ENCODE measurements at places on chromosomes 4 and X.
A peak's percentile ranks its signal among the peaks of the same experiment; 100 is the strongest.

DNA sequence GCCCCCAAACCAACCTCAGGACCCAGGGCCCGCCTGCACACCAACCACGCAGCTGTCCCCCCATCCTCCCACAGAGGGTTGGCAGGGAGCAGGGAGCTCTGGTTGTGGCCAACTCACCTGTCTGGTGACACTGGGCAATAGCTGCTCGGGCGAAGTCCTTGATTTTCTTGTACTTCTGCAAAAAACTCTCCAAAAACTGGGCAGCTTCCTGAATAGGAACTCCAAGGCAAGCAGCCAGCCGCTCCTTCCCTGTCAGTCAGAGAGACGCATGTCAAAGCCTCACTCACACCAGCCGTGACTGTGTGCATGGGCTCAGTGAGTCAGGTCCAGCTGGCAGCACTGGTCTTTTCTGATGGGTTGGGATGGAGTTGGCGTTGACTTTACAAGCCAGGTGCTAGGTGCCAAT is 26.4 kb downstream of the NAT8L start:
- DNase-seq = no peak

- DNase-seq = no peak
Observed at GRCh38 chr4:146472404-146472803, 49.3 kb downstream of the SLC10A7 start.

GRCh38 chr4:28686618-28687017 is 1826.0 kb downstream of the STIM2 start:
- peak; percentile 2 for DNase-seq

GRCh38 chr4:148162991-148163390 is 279.2 kb downstream of the NR3C2 start:
- no peak for DNase-seq

DNA sequence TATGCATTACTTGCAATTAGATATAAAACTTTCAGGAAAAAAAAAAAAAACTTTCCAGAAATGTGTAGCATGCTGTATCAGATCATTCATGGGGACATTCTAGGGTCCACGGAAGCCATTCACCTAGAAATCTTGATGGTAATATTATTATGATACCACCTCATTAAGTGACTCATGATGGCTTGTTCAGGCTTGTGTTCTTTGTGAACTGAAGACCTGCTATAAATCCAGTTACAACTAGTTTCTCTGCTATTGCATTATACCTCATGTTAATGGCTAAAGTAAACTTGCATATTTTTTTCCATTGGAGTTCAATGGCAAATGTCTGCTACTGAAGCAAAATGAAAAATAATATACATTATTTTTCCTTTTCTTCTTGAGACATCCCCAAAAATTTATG is 35.3 kb upstream of the PTPN13 start:
- DNase-seq = peak; percentile 16

DNA sequence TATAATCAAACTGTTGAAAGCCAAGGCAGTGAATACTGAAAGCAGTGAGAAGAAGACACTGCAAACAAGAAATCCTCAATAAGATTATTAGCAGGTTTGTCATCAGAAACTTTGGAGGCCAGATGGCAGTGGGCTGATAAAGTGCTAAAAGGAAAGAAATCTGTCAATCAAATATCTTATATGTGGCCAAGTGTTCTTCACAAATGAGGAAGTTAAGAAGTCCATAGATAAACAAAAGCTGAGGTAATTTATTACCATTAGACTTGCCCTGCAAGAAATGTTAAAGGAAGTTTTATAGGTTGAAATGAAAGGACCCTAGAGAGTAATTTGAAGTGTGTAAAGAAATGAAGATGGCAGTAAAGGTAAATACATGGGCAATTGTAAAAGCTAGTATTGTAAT is 586.6 kb downstream of the RAPGEF2 start:
- DNase-seq = no peak

DNA sequence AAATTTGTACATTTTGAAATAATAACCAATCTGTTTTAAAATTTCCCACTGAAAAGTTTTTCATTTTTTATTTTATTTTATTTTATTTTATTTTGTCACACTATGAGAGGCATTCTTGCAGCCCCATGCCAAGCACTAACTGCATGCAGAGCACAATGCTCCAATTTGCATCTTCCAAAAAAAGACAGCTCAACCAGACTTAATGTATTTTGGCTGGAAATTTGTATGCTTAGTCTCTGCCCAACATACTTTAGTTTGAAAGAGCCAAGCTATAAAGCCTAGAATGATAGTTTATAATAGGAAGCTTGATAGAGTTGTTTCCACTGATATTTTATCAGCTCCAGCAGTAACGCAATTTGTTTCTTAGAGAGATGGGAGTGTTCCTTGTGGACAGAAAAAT is 235.5 kb downstream of the GALNTL6 start:
- no peak for DNase-seq

GRCh38 chrX:102515975-102516941 is at the start of gene TMSB15A:
TSS of gene TMSB15A (minus strand) at chrX:102516739.
- DNase-seq = peak; percentile 1

DNA sequence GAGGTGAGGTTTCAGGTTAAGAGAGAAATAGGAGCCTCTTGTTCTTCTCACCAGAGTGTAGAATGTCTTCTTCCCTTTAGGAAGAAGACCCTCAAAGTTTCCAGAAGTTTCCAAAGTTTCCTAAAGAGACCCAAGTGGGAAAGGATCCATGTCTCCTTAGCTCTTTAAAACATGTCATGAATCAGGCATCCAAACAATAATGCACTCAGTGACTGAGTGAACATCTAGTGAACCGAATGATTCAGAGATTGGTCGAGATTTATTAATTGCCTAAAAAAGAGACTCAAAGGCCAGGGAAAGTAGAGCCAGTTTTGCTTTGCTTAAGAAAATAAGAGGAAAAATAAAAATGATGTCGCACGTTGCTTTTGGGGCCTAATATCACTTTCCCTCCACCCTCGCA is 29.4 kb downstream of the FGF5 start:
- no peak for DNase-seq

DNA sequence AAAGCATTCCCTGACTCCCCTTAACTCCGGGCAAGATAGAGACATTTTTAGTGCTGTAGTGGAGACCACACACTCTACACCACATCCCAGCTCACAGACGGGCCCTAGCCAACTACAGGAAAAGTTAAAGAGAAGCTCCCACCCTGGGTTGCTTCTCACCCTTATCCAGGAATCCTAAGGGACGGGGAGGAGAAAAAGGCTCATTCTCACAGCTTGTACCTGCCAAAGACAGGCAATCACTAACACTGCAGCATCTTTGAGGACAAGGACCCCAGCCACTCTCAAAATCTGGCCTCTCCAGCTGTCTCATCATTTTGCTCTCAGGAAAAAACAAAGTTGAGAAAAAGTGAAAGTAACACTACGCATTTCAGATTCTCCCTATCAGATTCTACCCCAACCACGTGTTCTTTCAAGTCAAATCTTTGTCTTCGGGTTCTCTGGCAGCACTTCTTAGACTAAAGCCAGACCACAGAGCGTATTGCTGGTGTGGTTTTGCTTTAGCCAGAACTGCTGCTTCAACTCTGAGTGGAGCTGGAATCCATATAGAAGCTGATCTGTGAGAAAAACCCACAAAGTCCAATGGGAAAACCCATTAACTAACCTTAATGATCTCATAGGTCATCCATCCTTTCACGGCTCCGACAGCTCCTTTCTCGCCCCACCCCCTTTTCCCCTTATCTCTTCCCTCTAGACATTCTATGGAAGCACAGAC is 605.9 kb upstream of the DIPK2B start:
- DNase-seq = peak; percentile 31

- DNase-seq = no peak
Observed at GRCh38 chr4:156623376-156623775, 348.2 kb downstream of the PDGFC start.

- peak; percentile 24 for DNase-seq
Observed at GRCh38 chrX:130330706-130331105, 9.0 kb upstream of the SLC25A14 start.

DNA sequence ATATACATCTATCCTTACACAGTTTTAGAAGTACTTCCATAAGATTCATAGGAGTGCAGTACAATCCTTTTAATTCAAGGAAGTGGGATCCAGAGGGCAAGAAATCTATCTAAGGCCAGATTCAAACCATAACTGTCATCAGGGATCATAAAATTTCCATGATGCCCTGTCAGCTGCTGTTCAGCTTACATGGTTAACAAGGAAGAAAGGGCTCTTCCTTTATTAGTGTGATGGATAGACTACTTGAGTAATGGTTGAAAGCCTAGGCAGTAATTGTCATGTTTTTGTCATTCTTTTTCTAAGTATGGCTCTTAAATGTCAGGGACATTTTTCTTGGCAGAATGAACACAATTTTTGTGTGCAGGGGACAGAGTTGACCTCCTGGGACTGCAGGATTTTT is 159.8 kb upstream of the CXCL13 start:
- DNase-seq = no peak

- DNase-seq = no peak
Observed at GRCh38 chr4:78818530-78819079, 42.5 kb downstream of the BMP2K start.
